Liver (tissue), 10 donors: ENCODE measurements at places on chromosomes 12 and 14.

DNA sequence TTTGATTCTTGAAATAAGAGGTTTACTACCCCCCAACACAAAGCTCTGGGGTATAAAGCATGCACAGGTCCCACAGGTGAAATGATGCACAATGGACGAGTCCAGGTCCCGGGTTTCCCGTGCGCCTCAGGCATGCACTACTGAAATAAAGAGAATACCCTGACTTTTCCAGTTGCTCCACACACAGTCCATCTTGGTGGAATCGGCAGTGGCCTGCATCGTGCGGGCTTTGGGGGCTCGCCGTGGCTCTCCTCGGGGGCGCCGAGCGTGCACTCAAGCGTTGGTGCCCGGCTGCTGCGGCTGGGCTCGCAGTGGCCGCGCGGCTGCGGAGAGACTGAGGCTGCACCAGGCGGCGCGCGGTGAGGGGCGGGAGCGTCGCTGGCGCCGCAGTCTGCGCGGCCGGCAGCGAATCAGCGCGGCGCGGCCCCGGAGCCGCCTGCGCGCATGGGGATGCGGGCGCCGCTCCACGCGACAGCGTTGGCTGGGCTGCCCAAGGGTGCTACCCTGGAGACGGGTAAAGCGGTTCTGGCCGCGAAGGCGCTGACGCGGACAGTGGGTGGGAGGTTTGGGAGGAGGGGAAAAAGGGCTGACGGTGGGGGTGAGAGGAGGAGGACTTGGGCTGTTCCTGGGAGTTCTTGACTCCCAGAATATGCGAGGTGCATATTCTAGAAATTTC lies 53.8 kb upstream of the CCDC175 start:
- DNase-seq = no peak

DNA sequence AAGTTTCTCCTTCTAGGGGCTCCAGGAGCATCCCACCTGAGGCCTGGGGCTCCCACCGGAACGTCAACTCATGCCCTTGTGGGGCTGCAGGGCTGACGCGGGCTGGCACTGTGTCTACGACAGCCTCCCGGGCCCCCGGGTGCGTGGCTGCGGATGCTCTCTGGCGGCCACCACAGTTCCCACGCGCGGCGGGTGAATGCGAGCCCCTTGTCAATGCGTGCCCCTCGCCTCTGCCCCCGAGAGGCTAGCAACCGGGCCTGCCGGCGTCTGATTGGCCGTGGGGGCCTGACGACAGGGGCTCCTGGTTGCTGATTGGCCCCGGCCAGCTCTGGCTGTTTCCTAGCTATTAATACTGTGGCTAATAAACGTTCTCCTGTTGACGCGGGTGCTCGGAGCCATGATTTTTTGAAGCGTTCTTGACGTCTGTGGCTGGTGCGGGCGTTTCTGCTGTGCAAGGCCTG lies 1.8 kb upstream of the MEG3 start:
- no peak for DNase-seq

- no peak for DNase-seq
Measured at GRCh38 chr14:74616507-74616906, 4.5 kb upstream of the LTBP2 start.

- no peak for DNase-seq
Measured at GRCh38 chr12:11762723-11763326, 113.4 kb downstream of the ETV6 start.

- no peak for DNase-seq
Measured at GRCh38 chr12:43578782-43579181, 26.8 kb upstream of the ADAMTS20 start.

DNA sequence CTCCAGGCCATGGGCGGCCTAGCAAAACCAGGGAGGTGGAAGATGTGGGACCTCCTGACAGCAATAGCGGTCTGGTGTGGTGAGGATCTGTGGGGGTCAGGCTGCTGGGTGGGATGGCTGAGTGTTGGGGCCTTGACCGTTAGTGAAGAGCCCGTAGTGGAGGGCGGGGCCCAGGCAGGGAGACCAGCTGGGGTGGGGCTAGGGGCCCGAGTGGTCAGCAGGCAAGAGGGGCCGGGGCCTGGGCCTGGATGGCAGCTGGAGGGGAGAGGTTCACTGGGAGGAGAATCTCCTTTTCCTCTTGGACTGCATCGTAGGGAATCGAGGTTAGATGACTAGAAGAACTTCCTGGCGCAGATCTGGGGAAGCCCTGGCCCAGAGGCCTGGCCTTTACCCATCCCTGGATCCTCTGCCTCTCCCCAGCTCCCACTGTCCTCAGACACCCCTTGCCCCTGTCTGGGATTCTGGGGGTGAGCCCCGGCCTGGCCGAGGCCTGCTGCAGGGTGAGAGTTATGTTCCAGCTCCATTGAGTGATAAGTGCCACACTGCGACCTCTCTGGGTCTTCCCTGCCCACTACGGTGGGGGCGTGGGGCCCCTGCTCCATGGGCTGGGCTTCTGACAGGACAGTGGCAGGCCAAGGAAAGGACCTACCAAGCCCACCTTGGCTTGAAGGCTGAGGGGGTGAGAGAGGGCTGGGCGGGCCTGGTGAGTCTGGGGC lies 47.1 kb downstream of the KRT80 start:
- DNase-seq = no peak

- no peak for DNase-seq
Measured at GRCh38 chr12:98838231-98838647, 193.1 kb downstream of the APAF1 start.

- DNase-seq = no peak
Measured at GRCh38 chr12:57215668-57216013, 953 bp upstream of the NXPH4 start.

- DNase-seq = no peak
Measured at GRCh38 chr14:86915406-86915805, 1077.6 kb downstream of the GALC start.

- no peak for DNase-seq
Measured at GRCh38 chr12:107558141-107558815, 127.3 kb upstream of the PWP1 start.

- DNase-seq = peak; percentile 30
Measured at GRCh38 chr12:34400986-34401658, 378.8 kb downstream of the ALG10 start.

DNA sequence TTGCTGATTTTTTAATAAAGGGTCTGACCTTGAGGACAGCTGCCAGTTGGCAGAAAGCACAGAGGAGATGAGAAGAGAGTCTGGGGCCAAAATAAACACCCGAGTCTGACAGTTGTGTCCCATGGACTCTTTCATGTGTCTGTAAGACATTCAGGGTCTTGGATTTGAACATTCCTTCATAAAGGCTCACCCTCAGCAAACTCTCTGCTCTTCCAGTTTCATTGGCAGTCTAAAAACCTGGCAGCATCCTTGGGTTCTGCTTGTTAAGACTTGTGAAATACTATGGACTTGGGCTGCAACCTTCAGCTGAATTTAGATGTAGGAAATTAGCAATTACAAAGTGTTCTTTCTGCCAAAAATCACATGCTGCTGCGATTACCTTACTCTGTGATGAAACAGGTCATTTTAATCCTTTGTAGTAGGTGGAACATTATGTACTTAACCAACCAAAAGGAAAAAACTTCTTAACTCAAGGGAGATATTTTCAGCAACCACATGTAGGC lies 32.0 kb upstream of the LMNTD1 start:
- DNase-seq = no peak

DNA sequence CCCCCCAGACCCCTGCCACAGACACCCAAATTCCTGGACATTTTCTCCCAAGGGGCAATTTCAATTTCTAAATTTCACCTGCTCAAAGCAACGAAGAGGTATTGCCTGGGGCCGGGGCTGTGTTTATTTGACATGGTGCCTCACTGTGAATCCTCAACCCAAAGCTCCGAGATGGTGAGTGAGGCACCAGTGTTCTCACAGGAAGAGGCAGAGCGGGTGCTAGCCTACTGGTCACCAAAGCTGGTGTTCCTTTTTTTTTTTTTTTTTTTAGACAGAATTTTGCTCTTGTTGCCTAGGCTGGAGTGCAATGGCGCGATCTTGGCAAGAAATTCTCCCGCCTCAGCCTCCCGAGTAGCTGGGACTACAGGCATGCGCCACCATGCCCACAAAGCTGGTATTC lies 14.8 kb upstream of the SH2B3 start:
- no peak for DNase-seq

GRCh38 chr12:100156731-100157426 lies 14.2 kb upstream of the BLTP3B start:
- DNase-seq = no peak

- peak; percentile 61 for DNase-seq
Measured at GRCh38 chr14:105944632-105945610, 418.5 kb downstream of the TMEM121 start.

DNA sequence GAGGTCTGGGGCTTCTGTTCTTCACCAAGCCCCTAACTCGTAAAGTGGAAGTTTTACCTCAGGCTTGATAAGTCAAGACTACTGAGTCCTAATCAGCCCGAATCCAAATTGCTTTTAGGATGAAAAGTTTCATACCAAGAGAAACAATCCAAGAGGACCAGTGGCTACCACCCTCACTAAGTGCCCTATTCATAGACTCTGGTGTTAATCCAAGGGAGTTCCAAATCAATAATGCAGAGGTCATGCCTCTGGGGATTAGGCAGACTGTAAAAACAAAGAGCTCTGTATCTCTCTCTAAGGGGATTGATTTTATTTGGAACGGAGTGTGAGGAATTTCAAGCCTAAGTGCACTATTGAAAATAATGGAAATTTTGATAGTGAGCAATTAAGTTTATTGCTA lies 76.3 kb upstream of the LMNTD1 start:
- no peak for DNase-seq

DNA sequence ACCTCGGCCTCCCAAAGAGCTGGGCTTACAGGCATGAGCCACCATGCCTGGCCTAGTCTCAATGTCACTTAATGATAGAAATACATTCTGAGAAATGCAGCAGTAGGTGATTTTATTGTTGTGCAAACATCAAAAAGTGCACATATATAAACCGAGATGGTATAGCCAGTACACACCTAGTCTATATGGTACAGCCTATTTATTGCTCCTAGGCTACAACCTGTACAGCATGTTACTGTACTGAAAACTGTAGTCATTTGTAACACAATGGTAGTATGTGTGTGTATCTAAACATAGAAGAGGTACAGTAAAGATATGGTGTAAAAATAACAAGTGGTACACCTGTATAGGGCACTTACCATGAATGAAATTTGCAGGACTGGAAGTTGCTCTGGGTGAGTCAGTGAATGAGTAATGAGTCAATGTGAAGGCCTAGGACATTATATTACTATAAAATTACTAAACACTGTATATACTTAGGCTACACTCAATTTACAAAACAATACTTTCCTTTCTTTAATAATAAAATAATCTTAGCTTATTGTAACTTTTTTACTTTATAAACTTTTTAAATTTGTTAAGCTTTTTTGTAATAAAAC lies 166.7 kb upstream of the SYT1 start:
- no peak for DNase-seq

DNA sequence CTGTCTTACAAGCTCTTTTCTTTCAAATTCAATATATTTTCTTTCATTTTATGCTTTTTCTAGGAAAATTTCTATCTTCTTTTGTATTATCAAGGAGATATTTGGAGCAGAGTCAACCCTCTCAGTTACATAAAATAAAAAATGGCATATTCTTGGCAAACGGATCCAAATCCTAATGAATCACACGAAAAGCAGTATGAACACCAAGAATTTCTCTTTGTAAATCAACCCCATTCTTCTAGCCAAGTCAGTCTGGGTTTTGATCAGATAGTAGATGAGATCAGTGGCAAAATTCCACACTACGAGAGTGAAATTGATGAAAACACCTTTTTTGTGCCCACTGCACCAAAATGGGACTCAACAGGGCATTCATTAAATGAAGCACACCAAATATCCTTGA lies 20.6 kb downstream of the PIK3C2G start:
- DNase-seq = no peak

- no peak for DNase-seq
Measured at GRCh38 chr12:91551927-91552326, 369.3 kb upstream of the DCN start.

DNA sequence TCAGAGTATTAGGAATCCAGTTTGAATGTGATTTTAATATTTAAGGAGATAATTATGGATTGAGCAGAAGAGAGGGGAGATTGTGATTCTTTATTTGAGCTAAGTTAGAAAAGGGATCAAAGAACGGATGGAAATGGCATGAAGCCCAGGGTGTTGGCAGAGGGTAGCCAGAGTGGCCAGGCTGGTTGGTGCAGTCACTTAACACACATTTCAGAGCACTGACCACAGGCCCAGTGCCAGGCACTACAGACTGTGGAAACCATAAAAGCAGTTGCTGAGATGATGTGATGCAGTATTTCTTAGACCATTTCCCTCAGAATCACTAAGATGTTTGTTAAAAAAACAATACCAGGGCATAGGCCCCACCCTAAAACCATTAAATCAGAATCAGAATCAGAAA lies 167.7 kb upstream of the AMIGO2 start:
- no peak for DNase-seq

- no peak for DNase-seq
Measured at GRCh38 chr14:65238456-65238855, 136.1 kb upstream of the MAX start.

DNA sequence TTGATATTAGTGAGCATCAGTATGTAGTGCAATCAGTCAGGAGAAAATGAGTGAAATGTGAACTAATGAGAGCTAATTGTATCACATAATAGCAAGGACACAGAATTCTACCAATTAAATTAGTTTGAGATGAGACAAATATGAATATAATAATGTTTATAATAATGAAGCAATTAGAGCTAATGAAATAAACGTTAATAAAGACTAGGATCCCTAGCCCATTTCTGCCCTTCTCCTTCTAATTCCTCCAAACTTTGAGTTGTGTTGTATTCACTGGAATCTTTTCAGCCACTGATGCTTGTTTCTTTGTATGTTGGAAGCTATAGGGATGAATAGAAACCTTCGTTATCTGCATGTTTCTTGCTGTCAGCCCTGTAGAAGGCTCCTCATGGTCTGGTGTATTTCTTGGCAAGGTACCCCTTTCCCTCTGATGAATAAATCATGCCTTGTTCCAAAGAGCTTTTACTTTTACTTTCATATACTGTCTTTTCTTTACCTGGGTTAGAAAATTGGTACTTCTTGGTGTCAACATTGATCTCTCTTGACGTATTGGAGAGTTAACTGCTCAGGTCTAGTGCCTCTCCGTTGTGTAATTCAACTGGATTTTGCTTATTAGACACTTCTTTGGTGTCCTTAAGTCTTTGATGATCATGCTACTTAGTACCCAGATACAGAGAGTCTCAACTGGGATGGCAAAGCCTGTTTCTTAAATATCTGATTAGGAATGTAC lies 154.8 kb downstream of the PTCSC3 start:
- DNase-seq = no peak

DNA sequence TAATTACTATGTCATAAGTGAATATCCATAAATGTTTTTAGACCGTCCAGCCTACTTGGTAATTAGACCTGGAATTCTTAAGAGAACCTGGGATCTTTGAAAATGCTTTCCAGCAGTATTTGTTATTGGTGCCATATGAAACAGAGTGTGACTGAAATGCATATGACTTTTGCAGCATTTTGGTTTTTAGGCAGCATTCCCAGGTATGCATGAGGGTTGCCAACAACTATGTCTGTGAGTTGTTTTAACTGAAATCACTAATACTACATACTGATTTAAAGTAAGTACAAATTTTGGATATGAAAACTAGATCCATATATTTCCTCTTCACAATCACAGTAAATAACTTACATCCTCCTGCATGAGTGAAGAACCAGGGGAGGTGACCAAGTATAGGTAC lies 437.7 kb upstream of the FAR2 start:
- no peak for DNase-seq
